ENCODE measurements at places on chromosomes 5 and 9.

GRCh38 chr5:41526699-41527098 is 16.3 kb upstream of the PLCXD3 start:
- no peak for DNase-seq

- DNase-seq, result no peak
Measured at GRCh38 chr9:115121181-115121580, 3.2 kb upstream of the TNC start.

- no peak for DNase-seq
Measured at GRCh38 chr9:14981291-14981950, 71.2 kb upstream of the FREM1 start.

DNA sequence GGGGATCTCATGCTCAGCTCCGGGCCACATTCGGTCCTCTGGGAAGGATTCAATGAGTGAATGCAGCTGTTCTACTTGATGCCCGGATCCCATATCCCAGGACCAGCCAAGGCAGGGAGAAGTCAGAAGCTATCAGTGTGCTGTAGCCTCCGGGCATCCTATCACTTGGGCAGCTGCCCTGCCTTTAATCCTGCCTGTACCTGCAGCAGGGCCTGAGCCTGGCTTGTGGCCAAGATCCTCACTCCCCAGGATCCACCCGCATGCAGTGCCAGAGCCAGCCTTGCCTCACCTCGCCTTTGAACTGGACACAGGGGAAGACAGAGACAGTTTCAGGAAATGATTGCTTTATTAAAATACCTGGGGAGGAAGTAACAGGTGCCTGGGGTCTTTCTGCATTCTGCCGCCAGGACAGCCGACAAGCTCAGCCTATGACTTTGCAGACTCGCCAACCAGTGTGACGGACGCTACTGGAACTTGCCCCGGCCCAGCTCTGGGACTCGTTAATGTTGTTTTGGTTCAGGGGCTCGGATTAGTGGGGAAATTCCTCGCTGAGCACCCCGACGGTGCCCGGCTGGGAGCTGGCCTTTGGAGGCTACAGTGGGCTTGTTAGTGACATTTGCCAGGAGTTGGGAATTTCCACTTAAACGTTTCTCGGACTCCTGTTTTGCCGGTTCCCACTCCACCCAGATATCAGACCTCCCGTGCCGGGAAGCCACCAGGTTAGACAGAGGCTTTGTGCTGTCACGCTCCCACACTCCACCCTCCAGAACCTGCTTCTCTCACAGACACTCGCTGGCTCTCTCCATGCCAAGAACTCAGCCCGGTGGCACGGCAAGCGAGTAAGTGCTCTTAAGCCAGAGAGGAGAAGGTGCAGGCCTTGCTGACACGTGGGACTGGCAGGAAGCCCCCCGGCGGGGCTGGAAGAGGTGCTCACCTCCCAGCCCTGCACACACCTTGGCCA is 721 bp downstream of the PTGES start:
- no peak for DNase-seq

GRCh38 chr9:118165451-118165850 is 461.2 kb downstream of the TLR4 start:
- DNase-seq, result no peak

DNA sequence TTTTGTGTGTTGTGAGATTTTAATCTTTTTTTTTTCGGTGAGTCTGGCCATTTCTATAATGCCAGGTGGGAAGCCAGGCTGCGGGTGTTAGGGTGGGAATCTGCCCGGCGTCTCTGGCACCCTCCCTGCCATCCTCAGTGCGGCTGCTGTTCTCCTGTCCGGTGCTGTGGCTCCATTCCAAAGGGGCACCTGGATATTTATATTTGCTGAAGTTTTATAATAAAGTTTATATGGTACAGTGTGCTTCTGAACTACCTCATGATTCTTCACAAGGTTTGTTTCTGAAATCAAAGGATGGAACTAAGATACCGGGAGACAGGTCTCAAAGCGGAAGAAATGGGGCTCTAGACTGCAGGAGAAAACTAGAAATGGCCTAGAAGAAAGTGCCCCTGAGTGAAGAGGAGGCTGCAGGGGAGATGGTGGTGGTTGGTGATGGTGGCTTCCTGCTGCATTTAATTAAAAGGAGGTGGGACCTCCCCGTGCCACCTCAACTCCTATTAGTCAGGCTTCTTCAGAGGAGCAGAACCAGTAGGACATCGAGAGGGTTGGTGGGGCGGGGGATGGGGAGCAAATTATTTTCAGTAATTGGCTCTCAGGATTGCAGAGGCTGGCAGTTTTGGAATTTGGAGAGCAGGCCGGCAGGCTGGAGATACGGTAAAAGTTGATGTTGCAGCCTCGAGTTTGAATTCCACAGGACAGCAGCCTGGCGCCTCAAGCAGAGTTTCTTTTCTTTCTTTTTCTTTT is 102.2 kb upstream of the ICE1 start:
- DNase-seq, result no peak

DNA sequence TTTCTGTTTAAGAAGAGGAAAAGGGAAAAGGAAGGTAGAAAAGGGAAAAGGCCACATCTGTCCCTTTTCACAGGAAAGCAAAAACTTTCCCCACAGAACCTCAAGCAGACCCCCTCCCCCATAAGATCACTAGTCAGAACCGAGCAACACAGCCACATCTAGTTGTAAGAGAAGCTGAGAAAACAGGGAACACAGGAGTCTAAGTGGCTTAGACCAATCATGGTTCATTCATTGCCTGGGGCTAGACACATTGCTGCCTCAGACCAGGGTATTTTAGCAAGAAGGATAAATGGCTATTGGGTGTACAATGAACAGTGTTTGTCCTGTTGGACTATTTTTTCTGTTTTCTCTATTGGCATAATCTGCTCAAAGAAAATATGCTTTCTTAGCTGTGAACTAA is 98.0 kb downstream of the ARL15 start:
- no peak for DNase-seq

Measured in activated gamma-delta T cell (primary cell).